ENCODE measurements at places on chromosomes 2 and 18.

DNA sequence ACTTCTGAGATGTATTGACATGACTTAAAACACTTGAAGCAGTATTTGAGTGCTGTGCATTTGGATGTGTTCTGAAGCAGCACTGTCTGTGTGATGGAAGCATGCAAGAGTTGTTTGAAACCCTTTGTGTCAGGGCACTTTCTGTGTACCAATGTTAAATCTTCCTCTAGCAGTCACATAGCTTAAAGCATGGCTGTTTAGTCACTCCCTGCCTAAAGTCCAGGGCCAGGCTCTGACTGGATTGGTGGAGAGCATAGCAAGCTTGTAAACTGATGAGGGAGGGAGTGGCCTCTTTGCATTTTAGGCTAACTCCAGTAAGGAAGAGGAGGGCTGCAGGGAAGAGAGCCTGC, 73.5 kb downstream of the MYO1B start:
- no peak for DNase-seq

DNA sequence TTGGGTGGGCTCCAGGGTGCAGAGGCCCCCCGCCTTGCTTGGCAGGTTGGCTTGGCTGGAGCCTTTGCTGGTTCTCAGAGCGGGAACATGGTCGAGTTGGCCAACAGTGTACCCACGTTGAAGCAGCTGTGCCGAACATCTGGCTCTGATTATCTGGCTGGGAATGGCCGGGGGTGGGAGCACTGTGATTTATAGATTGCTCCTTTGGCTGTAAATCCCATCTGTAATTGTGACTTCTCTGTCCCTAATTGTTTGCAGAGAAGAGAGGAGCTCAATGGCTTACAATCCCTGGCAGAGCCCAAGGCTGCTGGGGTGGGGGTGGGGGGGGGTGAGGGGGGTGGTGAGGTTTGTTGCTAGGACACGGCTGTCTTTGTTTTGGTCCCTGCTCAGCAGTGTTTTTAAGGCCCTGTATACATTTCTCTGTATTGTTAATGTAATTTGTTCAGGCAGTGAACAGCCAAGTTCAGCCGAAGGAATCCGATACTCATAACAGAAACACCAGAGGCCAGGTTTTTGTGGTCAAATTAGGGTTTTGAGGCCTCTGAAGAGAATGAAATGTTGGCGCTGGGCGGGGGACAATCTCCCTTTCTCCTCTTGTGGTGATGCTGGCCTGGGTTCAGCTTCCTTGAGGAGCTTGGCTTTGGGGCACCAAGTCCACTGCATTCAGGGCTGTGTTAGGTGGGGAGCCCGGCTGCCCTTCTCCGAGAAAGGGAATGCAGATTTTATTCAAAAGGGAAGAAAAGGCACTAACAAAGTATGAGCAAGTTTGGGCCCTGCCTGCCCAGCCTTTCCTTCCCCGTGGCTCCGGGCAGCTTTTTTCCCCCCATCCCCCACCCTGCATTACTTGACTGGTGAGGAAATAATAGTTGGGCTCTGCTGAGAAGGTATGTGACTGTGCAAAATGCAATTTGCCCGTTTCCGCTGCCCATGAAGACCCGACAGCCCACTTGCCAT, 82.5 kb downstream of the TCF7L1 start:
- peak; percentile 50 for DNase-seq

DNA sequence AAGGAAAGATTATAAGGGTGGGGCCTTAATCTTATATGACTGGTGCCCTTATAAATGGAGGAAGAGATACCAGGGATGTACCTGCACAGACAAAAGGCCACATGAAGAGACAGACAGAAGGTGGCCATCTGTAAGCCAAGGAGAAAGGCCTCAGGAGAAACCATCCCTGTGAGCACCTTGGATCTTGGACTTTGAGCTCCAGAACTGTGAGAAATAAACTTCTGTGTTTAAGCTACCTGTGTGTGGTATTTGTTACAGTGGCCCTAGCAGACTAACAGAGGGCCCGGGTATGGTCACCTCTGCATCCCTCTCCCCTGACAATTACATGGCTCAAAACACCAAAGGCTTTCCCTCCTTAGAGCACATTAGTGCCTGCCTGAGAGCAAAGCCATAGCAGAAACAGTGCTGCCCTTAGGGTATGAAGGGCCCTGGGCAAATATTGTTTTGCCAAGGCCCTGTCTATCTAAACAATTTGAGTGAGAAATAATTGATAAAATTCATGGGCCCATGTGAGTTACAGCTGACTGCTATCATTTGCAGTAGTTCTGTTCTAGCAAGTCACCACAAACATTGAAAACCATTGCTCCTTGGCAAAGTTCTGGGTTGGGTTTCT, 109.3 kb upstream of the MYCN start:
- no peak for DNase-seq

DNA sequence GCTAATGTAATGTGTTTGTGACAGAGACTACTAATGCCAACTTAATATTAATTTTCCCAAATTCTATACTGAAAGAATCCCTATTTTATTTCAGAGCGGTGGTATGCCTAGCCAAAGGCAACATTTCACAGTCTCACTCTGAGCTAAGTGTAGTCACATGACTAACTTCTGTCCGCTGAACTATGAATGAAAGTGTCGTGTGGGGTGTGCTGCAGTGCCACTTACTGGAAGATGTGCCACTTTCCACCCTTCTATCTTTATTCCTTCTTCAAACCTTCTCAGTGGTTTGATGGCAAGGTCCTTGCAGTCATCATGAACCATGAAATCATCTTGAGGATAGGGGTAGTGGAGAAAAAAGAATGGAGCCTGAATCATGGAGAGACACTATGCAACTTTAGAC, 47.3 kb upstream of the C1D start:
- DNase-seq: no peak

- DNase-seq: no peak
Observed at GRCh38 chr2:137345994-137346393, 580.6 kb downstream of the THSD7B start.

DNA sequence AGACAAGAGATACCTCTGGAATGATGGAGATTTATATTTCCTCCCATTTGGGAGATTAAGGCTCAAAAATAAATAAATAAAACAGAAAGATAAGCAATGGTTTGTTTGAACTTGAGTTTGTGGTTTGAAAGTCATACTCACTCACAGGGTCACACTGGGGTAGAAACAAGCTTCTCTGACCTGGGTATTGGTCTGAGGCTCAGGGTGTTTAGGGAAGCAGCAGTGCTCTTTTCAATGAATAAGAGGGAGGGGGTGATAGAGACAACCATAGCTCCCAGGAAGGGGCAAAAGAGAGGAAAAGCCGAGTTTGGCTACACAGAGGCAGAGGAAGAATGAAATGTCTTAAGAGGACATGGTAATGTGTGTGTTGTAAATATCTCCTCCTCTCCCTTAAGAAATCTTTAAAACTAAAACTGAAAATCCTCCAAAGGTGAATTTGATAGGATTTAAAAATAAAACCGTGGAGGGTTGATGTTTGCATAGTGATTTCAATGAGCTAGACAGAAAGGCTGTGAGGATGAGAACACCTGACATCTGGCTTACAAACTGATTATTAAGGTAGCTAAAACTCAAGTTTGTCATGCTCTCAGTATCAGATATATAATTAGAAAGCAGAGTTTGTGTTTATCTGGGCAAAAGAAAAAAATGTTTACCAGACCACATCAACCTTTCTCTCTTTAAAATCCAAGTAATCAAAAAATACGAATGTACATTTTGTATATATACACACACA, 159.9 kb upstream of the TMEFF2 start:
- DNase-seq: no peak

GRCh38 chr18:65938592-65939372, 188.0 kb downstream of the CDH7 start:
- peak; percentile 7 for DNase-seq

DNA sequence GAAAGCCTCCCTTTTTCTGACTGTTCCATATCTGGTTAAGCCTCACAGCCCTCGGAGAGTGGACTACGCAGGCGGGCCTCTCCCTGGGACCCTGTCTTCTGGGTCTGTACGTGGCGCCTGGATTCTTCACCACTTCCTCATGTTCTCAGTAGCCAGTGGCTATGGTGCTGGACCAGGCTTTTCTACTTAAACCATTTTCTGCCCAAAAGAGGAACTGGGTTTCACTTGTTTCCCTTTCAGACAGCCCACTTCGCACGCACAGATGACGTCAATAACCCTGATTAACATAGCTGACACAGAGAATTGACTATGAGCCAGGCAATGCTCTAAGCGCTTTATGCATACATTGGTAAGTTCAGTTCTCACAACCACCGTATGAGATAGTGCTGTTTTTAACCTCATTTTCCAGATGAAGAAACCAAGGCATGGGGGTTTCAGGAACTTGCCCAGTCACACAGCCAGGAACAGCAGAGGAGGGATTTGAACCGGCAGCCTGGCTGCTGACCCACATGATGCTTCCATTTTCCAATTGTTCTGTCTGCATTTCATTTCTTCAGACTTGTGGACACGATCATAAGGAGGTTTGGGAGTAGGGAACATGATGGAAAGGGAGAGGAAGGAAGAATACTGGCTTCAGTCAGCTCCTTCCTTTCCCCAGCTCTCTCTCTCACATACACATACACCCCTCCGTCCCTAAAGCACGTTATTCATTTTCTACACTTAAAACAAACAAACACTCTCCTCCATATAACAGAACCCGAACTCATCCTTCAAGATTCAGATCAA, 41.7 kb downstream of the MYOM1 start:
- no peak for DNase-seq

GRCh38 chr2:102336502-102336945, 19.1 kb upstream of the IL18R1 start:
- no peak for DNase-seq

- no peak for DNase-seq
Observed at GRCh38 chr2:134146620-134147019, 107.3 kb upstream of the MGAT5 start.

All from NCI-H345 (cell line).